ENCODE measurements at places on chromosomes 11 and 22. TPM values are rescaled to one million over a fixed set of nuclear protein-coding genes. Genes with fewer than 3 reads are reported as not detected.

TMEM191C gene
- total RNA-seq: 0.51 TPM

ZNF70 gene
- total RNA-seq: 6.2 TPM

ANKRD49 gene
- total RNA-seq: 11.8 TPM

LRRC10B gene
- 1.6 TPM for total RNA-seq

LRRN4CL gene
- 14.8 TPM for total RNA-seq

SYNGR1 gene
- total RNA-seq: 15.2 TPM

C22orf42 gene
- not detected for total RNA-seq

MMP13 gene
- not detected for total RNA-seq

INPP5J gene
- 0.52 TPM for total RNA-seq

PRG3 gene
- not detected for total RNA-seq

ZNF214 gene
- total RNA-seq: 1.8 TPM

TTLL1 gene
- total RNA-seq: 7.2 TPM

PLEKHA7 gene
- 9.0 TPM for total RNA-seq

GLYATL1B gene
- not detected for total RNA-seq

SCGB1C1 gene
- not detected for total RNA-seq

CNIH2 gene
- not detected for total RNA-seq

TTC28 gene
- 36.6 TPM for total RNA-seq

TENM4 gene
- total RNA-seq: 5.6 TPM
